ENCODE measurements at places on chromosomes 5 and 9.

- DNase-seq, result no peak
Observed at GRCh38 chr9:135925496-135926133, 18.3 kb upstream of the CAMSAP1 start.

GRCh38 chr9:111904891-111905291, 8.3 kb downstream of the UGCG start:
- no peak for DNase-seq

- DNase-seq, result no peak
Observed at GRCh38 chr9:134847138-134847537, 33.5 kb upstream of the FCN2 start.

- no peak for DNase-seq
Observed at GRCh38 chr9:100027543-100027942, 71.3 kb downstream of the ERP44 start.

- no peak for DNase-seq
Observed at GRCh38 chr9:127960410-127961154, 20.2 kb downstream of the EEIG1 start.

- no peak for DNase-seq
Observed at GRCh38 chr9:20580673-20581072, 41.6 kb downstream of the MLLT3 start.

GRCh38 chr5:131619102-131619501, 15.9 kb downstream of the RAPGEF6 start:
- no peak for DNase-seq

DNA sequence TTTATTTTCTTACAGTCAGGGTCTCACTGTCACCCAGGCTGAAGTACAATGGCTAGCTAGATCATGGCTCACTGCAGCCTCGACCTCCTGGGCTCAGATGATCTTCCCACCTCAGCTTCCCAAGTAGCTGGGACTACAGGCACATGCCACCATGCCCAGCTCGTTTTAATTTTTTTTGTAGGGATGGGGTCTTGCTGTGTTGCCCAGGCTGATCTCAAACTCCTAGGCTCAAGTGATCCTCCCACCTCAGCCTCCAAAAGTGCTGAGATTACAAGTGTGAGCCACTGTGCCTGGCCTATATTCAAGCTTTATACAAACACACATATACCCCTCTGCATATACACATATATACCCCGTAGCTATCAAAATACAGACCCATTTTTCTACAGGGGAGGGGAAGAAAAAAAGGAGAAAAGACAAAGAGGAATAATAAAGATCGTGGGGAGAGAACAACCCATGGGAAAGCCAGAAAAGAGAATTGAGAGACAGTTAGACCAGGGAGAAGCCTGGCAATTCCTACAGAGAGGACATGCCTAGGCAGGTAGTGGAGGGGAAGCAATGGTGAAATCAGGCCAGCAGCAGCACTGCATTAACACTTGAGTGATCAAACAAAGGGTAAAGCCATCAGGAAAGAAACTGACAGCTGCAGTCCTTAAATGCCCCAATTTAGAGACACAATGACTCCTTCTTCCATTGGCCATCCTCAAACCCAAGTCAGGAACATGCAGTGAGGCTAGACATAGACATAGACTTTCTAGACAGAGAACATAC, 102.7 kb downstream of the EFNA5 start:
- no peak for DNase-seq

DNA sequence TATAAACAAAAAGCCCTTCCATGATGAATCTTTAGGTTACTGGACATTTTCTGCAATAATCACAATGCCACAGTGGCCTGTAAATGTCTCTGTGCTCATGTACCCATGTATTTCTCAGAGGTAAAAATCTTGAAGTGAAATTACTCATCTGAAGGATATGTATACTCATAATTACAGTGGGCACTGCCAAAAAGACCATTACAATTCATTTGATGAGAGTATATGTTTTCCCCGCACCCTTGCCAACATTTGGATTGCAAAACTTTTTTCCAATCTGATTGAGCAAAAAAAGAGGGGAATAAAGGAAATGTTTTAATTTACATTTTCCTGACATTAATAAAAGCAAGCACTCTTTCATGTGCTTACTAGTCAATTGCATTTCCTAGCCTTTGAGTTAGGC, 110.5 kb downstream of the EPB41L4A start:
- DNase-seq, result no peak

DNA sequence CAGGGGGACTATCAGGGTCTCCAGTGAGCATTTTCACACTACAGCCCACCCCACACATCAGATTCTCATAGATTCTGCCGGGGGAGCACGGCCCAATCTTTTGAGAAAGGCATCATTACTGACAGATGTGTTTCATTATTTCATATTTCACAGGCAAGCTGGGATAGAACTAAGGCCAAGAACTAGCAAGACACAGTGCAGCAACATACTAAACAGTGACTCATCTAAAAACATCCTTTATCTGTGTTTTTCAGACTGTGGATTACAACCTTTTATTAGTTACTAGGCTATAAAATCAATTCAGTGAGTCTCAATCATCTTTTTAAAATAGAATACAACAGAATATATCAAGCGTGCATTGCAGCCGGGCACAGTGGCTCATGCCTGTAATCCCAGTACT, 59.8 kb downstream of the CPLANE1 start:
- no peak for DNase-seq

DNA sequence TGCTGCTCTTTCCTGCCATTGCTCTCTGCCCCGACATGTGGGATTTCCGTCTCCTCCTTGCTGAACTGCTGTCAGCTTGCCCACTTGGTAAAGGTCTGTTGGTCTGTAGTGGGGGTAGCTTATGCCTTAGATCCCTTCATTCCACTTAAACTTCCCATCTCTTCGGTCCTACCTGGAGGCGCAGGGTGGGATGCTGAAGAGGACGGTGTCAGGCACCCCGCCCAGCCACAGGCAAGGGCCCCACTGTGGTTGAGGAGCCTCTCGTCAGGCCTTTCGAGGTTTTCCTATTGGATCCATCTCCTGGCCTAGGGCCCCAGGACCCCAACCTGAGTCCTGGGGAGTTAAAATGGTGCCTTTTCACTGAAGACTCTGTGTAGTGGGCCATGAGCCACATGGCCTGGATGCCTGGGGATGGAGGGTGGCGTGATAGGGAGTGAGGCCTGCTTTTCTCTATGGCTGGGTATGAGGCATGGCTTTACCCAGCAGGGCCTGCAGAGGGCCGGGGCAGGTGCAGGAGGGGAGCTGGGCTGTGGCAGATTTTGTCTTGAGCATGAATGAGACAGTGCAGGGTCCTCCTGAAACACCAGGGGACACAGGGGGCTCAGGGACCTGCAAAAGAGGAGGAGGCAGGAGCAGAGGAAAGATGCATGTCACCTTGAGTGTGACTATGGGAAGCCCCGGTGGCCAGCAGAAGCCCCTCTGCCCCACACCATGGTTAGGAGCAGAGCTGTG, 25.8 kb upstream of the RNF130 start:
- no peak for DNase-seq

- no peak for DNase-seq
Observed at GRCh38 chr9:129177443-129177790, 644 bp downstream of the IER5L start.

DNA sequence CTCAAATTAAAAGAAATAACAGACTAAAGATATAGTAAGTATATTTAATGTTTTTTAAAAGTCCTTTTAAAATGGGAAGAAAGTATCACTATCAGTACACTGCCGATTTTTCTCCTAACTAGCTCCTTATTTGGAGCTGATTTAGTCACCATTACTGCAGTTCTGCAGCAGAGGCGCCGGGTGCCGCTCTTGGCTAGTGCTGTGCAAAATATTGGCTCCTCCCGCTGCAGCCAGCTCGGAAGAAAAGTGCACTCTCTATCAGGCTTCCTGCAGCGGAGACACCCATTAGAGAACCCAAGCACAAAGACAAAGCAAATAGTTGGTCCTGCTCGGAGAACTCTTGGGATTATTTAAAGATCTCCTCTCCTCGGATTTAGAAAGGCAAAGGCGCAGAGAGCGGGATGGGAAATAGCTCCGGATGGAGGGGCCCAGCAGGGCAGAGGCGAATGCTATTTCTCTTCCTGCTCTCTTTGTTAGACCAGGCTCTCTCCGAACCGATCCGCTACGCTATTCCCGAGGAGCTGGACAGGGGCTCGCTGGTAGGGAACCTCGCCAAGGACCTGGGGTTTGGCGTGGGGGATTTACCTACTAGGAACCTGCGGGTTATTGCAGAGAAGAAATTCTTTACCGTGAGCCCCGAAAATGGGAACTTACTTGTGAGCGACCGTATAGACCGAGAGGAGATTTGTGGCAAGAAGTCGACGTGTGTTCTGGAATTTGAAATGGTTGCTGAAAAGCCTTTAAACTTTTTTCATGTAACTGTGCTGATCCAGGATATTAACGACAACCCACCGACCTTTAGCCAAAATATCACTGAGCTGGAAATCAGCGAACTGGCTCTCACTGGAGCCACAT, at the start of gene PCDHGB3:
Gene PCDHGB3 (plus strand): TSS at position 249 of the 855 bp plus-strand sequence. CDS start 153 bp downstream, at position 402.
- DNase-seq, result peak; percentile 42

- DNase-seq, result no peak
Observed at GRCh38 chr9:126096340-126096739, 230.3 kb upstream of the MVB12B start.

GRCh38 chr9:116594547-116594946, 92.6 kb upstream of the TRIM32 start:
- DNase-seq, result no peak

GRCh38 chr9:114484215-114484853, 20.9 kb downstream of the WHRN start:
- no peak for DNase-seq

GRCh38 chr9:114285166-114285867, 37.6 kb upstream of the ORM1 start:
- no peak for DNase-seq

GRCh38 chr5:115168829-115169486, 750 bp downstream of the TRIM36 start:
- peak; percentile 22 for DNase-seq

- DNase-seq, result no peak
Observed at GRCh38 chr9:111301195-111301594, 28.8 kb downstream of the OR2K2 start.

GRCh38 chr5:163580516-163580915, 75.1 kb downstream of the MAT2B start:
- DNase-seq, result no peak

DNA sequence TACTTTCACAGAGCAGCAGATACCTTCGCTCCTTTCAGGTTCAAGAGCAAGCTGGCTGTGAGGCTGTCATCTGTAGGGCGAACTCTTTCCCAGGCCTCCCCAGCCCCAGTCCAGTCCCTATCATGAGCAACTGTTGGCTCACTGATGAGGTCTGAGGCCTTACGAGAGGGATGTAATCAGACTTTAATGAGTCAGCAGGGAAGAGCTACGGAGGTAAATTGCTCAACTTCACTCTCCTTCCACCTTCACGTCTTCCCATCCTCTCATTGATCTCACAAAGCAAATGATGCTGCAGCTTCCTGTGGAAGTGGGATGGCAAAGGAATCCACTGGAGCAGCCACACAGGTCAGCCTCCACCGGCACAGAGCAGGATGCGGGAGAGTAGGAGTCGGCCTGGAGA, 130.7 kb upstream of the TBCA start:
- no peak for DNase-seq

DNA sequence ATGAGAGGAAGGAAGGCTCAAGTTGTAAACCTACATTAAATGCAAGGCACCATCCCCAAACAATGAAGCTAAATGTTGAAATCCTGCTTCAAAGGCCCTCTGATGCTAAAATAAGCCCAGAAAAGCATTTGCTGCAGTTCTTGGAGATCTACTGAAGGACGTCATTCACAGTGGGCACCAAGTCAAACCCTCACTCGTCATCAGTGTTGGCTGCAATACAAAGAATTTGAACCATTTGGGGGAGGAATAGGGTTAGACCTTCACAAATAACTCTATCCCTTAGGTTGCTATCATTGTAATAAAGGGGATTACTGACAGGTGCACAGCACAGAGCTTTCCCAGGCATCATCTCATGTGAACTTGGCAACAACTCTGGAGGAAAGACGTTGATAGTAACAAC, 9.3 kb upstream of the MEGF9 start:
- no peak for DNase-seq

DNA sequence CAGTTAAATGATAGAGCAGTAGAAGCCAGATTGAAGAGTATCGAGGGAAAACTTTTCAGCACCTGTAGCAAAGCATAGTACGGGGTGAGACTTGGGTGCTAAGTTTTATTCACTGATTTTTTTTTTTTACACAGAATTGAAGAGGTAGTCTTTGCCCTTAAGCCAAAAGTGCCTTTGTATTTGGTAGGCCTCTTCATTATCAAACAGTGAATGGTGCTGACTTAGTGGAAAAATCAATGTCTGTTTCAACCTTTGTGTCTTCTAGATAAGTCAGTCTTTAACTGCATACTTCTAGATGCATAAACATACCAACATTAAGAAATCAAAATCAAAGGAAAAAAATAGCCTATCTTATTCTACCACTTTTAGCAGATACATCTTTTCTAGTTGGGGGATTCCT, 13.7 kb downstream of the RNF14 start:
- no peak for DNase-seq

DNA sequence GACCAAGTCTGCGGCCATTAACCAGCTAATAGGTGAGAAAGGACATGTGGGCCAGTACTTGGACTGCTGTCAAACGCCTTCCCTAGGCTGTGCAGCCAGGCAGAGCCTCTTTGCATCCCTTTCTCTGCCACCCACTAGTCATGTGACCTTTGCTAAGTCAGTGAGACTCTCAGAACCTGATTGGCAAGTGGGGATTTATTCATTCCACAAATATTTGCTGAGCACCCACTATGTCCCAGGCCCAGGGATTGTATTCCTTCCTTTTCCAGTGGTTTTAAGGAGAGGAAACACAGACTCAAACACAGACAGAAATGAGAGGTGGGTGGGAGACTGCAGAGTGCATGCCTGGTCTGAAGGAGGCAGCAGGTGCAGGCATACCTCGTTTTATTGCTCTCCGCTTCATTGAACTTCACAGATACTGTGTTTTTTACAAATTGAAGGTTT, 71.6 kb upstream of the GALNT10 start:
- DNase-seq, result no peak

- DNase-seq, result no peak
Observed at GRCh38 chr9:106724566-106724965, 138.4 kb upstream of the ZNF462 start.

- no peak for DNase-seq
Observed at GRCh38 chr9:115004545-115004944, 74.2 kb upstream of the TNFSF8 start.

DNA sequence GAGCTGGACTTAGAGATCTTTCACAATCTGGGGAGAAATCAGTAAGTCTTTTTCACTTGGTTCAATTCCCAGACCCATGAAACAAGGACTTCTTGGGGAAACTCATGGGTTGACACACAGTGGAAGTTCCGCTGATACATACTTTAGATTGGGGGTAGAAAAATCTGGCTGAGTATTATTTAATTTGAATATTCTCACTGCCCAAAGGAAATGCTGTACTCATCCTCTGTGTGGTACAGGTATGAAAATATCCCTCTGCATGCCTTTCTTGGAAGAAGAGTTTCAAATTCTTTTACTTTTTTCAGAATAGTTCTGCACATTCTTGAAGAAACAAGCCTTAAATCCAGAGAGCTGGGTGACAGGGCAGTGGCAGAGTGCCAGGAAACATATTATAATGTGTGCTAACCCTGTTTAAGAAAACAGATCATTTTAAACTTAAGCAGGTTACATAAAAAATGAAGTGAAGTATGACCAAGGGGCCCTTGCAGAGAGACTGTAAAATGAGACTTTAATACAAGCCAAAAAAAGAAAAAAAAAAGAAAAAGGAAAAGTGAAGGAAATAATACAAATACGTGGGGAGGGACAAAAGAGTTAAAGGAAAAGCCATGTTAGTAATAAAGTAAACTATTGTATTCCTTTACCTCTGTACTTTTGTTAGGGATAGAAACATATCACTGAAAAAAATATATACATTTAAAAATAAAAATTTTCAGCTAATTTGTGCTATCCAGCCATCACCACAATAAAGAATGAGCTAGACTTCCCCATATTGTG, 173.4 kb upstream of the NR3C1 start:
- no peak for DNase-seq

- DNase-seq, result no peak
Observed at GRCh38 chr9:31700252-31701045, 684.0 kb upstream of the ACO1 start.
